ENCODE measurements at places on chromosomes 13 and 19.

DNA sequence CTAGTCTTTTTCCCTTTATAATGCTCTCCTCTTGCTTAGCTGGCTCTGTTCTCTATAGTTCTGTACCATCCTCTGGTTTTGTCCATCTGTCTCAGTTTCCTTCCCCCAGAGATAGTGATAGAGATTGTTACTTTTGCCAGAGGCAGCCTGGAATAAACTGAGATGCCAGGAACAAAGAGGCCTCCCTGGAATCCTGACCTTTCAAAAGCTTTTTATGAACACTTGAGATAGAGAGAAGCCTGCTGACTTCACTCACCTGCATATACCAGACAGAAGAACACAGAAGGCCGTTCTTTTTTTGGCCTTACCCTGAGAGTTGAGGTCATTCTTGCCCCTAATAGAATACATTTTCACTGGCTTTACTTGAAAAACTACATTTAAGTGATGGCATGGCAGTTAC lies 150.2 kb downstream of the LHFPL6 start:
- no peaks in the 10 kb centered on the region for H3K4me1 ChIP-seq
- H3K4me3 ChIP-seq = no peak overlapping the region
- H3K27me3 ChIP-seq = peaks cover 19% of the 10 kb centered on the region
- H3K27ac ChIP-seq = no peak overlapping the region

- peaks cover 22% of the 10 kb centered on the region for H3K27me3 ChIP-seq
- peaks cover 52% of the 10 kb centered on the region for H3K36me3 ChIP-seq
- DNase-seq = no peak
- peak overlapping the region; percentile 93 for H3K4me3 ChIP-seq
These were observed 2.4 kb downstream of the LIN7B start for GRCh38 chr19:49116544-49116943.

DNA sequence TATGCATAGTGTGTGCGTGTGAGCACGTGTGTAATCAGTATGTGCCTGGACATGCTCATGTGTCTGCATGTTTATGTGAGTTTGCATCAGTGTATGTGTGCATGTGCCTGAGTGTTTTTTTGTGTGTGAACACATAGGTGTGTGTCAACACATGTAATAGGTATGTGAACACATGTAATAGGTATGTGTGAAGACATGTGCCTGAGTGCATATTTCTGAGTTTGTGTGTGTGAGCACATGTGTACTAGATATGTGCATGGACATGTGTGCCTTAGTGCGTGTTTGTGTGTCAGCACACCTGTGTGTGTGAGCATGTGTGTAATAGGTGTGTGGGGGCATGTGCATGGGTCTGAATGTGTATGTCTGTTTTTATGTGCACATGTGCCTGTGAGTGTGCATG lies 7.4 kb downstream of the SPPL2B start:
- no peak overlapping the region for H3K4me3 ChIP-seq
- no peaks in the 10 kb centered on the region for H3K27me3 ChIP-seq
- peak overlapping the region; percentile 26 for H3K27ac ChIP-seq
- DNase-seq = no peak
- H3K4me1 ChIP-seq = peaks cover 8% of the 10 kb centered on the region

DNA sequence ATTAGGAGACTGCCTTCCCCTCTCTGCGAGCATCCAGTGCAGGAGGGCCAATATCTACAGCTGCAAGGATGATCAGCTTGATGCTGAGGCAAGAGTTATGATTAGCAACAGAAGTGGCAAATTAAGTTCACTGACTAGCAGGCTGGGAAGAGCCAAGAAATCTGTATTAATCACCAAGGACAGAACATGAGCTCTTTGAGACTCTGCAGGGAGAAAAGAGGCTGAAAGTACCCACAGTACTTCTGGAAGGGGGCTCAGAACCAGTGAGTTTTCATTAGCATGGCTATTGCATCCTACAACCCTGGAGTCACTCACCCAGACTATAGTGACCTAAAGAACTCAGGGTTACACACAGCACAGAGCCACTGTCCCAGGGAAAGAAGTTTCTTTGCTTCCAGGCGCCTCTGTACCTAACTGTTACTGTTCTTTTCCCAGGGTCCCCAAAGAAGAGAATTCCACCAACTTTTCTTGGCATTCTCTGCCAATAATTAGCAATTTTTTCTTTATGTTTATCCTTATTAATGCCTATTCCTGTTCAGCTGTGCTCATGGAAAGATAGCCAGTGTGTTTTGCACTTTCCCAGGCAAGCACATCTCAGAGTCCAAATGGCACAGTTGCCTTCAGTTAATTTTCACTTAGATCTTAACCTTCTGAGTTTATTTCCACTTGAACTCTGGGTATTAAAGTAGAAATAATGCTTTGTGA lies 25.8 kb upstream of the MEDAG start:
- DNase-seq = no peak
- H3K27me3 ChIP-seq = no peaks in the 10 kb centered on the region
- H3K4me1 ChIP-seq = peaks cover 7% of the 10 kb centered on the region
- H3K27ac ChIP-seq = no peak overlapping the region
- H3K36me3 ChIP-seq = no peaks in the 10 kb centered on the region

GRCh38 chr13:27006519-27007161 lies 165.0 kb downstream of the USP12 start:
- H3K4me3 ChIP-seq = peak overlapping the region; percentile 53
- H3K36me3 ChIP-seq = no peaks in the 10 kb centered on the region
- H3K27ac ChIP-seq = no peak overlapping the region
- peak; percentile 32 for DNase-seq
